ENCODE measurements at places on chromosomes 12 and 14.
A peak's percentile ranks its signal among the peaks of the same experiment; 100 is the strongest.

GRCh38 chr14:92680781-92681650 lies 67.4 kb downstream of the LGMN start:
- peaks cover 26% of the 10 kb centered on the region for H3K4me1 ChIP-seq
- no peaks in the 10 kb centered on the region for H3K36me3 ChIP-seq
- no peaks in the 10 kb centered on the region for H3K27me3 ChIP-seq
- H3K27ac ChIP-seq = peak overlapping the region; percentile 91
- H3K4me3 ChIP-seq = no peak overlapping the region

DNA sequence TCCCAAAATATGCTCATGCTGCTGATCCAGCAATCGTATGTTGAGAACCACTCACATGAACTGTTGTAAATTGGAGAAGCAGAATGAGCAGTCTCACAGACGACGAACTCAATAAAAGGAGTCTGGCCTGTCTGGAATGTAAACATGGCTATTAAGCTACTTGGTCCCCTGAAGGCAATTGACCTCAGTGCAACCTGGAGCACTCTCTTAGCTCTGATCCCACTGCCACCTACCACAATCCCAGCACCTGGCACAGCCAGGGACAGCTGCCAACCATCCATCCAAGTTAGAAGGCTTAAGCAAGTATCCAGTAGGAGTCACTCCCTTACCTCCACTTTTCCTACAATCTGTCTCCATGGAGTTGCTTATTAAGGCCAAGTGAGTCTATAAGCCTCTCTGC lies 406.9 kb upstream of the CLEC14A start:
- H3K27me3 ChIP-seq = peaks cover 3% of the 10 kb centered on the region
- H3K4me3 ChIP-seq = no peak overlapping the region
- no peak overlapping the region for H3K27ac ChIP-seq
- no peak for DNase-seq

DNA sequence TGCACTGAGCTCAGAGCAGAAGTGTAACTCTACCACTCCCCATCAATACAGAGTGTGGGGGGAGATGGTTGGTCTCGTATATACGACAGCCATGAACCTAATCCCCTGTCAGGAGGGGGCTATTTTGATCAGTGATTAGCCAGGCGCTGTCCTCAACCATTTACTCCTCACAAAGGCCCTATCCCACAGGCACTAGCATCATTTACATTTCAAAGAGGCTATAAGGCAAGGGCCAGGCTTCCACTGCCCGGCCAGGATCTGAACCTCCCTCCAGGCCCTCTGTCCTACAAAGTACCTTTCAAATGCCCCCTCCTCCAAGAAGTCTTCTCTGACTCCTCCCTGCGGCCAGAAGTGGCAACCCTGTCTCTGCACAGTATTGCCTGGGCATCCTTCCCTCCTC lies 74.7 kb downstream of the ITPK1 start:
- no peaks in the 10 kb centered on the region for H3K36me3 ChIP-seq
- peaks cover 84% of the 10 kb centered on the region for H3K4me1 ChIP-seq
- peak overlapping the region; percentile 67 for H3K4me3 ChIP-seq

GRCh38 chr12:120079411-120080400 lies 36.8 kb downstream of the RAB35 start:
- no peak for DNase-seq
- peaks cover 22% of the 10 kb centered on the region for H3K4me1 ChIP-seq
- no peak overlapping the region for H3K27ac ChIP-seq
- H3K36me3 ChIP-seq = peaks cover 8% of the 10 kb centered on the region

DNA sequence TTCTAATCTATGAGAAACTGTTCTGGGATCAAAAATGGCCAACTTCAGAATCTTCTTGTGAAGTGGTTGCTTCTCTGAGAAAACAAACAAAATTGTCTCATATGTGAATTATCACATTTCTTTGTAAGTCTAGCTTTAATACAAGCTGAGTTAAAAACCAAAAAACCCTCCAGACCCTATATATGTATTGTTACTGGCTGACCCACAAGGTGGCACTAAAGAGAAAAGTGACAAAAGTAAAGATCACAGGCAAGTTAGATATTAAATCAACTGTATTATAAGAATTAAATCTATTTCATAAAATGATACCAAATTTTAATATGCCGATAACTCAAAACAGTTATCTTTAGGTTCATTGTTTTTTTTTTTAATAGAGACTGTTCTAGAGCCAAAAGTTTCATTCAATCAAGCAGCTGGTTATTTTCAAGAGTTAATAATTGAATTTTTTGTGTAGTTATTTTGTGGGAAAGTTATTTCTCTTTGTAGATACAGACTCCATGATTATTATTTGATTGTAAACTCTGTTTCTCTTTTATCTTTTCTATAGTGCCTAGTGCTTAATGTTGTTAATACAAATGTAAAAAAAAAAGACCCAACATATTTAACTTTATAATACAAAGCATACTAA lies 7.5 kb upstream of the TRHDE start:
- no peaks in the 10 kb centered on the region for H3K36me3 ChIP-seq
- H3K27me3 ChIP-seq = peaks cover 2% of the 10 kb centered on the region
- H3K4me3 ChIP-seq = no peak overlapping the region
- no peaks in the 10 kb centered on the region for H3K4me1 ChIP-seq

DNA sequence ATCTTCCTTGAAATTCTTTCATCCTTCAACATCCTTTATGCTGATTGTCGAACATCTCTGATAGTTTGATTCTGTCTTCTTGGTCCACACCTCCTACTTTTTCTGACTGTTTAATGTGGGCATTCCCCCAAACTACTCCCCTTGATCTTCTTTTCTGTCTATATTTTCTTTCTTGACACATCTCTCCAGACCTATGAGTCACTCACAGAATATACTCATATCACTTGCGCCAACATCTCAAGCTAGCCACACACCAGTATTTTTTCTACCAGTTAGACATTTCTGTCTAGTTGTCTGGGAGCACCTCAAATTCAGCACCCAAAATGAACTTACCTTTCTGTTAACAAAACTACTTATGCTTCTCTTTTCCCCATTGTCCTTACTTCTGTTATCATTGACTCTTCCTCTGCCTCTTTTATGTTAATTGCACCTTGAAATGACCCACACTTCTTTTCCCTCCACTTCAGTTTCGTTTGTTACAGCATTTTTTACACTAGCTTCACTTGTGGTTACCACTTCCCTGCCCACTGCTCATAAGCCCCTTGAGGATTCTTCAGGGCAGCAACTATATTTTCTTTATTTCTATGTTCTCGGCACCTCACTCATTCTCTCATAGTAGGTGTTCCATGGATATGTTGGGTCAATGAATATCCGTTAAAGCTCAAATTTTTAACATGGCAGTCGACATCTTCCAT lies 33.5 kb downstream of the TSHR start:
- H3K27me3 ChIP-seq = peaks cover 8% of the 10 kb centered on the region
- H3K4me1 ChIP-seq = no peaks in the 10 kb centered on the region
- H3K36me3 ChIP-seq = no peaks in the 10 kb centered on the region
- DNase-seq = no peak

DNA sequence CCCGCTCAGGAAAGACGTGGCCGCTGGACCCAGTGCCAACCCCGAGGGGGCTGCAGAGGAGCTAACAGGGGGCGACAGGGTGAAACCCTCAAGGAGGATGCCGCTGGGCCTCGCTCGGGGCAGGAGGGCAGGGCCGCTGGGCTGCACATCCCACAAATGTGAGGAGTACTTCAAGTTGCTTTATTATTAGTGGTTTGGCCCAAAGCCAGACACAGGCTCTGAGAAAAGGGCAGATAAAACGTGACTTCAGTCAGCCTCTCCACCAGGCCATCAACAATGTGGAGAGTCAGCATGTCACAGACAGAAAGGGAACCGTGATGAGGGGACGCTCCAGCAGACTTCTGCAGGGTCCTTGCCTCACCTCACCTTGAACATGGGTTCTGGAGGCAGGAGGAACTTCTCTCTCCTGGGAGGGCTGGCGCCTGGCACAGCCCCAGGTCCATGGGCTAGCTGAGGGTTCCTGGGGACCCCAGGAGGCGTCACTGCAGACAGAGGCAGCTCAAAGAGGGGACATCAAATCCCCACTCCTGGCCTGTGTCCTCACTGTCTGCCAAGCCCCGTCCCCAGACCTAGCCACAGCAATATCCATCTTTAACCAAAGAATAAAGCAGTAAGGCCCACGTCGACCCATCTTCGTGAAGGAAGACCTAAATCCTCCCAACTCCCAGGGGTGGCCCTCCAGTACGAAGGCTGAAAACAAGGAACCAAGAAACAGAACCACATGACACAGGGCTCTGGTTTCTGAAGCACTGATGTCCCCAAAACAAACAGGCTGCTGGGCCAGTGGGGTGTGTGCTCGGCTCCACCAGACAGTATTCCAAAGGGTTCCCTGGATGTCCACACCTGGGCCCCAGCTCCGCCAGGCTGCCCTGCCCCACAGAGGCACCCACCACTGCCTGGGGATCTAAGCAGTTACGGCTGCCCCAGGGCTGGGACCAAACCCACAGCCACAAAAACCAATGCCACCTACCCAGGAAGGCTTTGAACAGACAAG lies 35.1 kb downstream of the CCDC85C start:
- no peak overlapping the region for H3K4me3 ChIP-seq
- H3K4me1 ChIP-seq = peaks cover 12% of the 10 kb centered on the region
- no peaks in the 10 kb centered on the region for H3K36me3 ChIP-seq
- no peak for DNase-seq

DNA sequence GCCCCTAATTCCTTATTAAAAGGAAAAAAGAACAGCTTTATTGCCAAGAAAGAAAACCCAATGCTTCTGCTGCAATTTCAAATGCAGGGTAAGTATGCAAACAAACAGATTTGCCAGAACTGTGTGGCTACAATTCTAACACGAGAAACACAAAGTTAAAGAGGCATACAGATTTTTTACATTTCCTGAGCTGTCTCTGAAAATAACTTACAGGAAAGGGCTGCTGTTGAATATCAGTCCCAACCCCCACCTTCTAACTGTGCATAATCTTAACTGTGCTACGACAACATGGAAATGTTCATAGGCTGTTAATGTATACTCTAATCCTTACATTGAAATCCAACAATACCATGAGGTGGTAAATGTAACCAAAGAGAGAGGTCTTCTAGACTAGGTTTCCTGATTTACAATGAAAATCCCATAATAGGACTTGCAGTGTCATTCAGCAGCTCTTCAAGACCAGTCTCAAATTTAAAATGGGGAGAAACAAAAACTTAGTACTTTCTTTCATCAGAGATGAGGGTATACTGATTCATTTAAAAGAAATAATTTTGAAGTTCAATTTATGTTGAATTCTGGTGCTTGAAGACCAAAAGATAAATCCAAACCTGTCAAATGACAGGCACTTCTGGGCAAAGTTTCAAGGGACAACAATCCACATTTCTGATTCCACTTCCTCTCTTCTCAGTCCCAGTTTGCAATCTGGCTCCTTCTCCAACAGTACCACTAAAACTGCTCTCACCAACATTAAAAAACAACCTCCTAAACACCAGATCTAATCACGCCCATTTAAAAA lies 14.4 kb downstream of the FGD6 start:
- DNase-seq = no peak
- H3K36me3 ChIP-seq = no peaks in the 10 kb centered on the region
- no peak overlapping the region for H3K4me3 ChIP-seq
- no peaks in the 10 kb centered on the region for H3K27me3 ChIP-seq
- peak overlapping the region; percentile 15 for H3K27ac ChIP-seq
- H3K4me1 ChIP-seq = peaks cover 6% of the 10 kb centered on the region

- H3K4me1 ChIP-seq = no peaks in the 10 kb centered on the region
- no peaks in the 10 kb centered on the region for H3K36me3 ChIP-seq
- no peaks in the 10 kb centered on the region for H3K27me3 ChIP-seq
- no peak overlapping the region for H3K27ac ChIP-seq
- no peak overlapping the region for H3K4me3 ChIP-seq
Observed at GRCh38 chr12:78036874-78037273, 206.2 kb downstream of the NAV3 start.

DNA sequence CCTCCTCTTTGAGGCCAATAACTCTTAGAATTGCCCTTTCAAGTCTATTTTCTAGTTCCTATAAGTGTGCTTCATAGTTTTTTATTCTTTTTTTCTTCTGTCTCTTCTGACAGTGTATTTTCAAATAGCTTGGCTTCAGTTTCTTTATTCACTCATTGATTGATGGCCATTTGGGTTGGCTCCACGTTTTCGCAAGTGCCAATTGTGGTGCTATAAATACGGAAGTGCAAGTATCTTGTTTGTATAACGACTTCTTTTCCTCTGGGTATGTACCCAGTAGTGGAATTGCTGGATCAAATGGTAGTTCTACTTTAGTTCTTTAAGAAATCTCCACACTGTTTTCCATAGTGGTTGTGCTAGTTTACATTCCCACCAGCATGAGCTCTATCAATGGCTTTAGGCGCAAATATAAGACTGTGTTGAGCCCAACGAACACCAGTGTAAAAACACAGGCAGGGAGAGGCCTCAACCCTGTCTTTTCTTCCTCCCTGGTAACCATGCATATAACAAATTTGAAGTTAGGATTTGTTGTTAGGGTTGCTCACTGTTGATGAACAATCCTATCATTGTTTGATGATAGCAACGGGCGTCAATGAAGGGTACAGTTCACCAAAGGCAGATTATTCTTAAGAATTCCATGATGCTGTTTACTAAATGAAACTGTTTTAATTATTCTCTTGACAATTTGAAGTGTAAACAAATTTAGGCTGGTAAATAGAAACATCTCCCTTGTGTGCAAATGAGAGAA lies 13.3 kb upstream of the LMNTD1 start:
- peaks cover 3% of the 10 kb centered on the region for H3K36me3 ChIP-seq
- H3K4me3 ChIP-seq = no peak overlapping the region
- no peaks in the 10 kb centered on the region for H3K27me3 ChIP-seq
- no peaks in the 10 kb centered on the region for H3K4me1 ChIP-seq

- H3K4me3 ChIP-seq = no peak overlapping the region
- peaks cover 9% of the 10 kb centered on the region for H3K36me3 ChIP-seq
- no peaks in the 10 kb centered on the region for H3K27me3 ChIP-seq
- H3K4me1 ChIP-seq = peaks cover 3% of the 10 kb centered on the region
Observed at GRCh38 chr12:132046561-132046960, 96.8 kb downstream of the EP400 start.

GRCh38 chr12:12207746-12208145 lies 59.1 kb downstream of the LRP6 start:
- peaks cover 2% of the 10 kb centered on the region for H3K36me3 ChIP-seq
- H3K27me3 ChIP-seq = no peaks in the 10 kb centered on the region
- H3K4me1 ChIP-seq = peaks cover 18% of the 10 kb centered on the region
- no peak overlapping the region for H3K4me3 ChIP-seq
- H3K27ac ChIP-seq = no peak overlapping the region

- H3K27ac ChIP-seq = no peak overlapping the region
- no peak overlapping the region for H3K4me3 ChIP-seq
- no peaks in the 10 kb centered on the region for H3K27me3 ChIP-seq
- no peaks in the 10 kb centered on the region for H3K4me1 ChIP-seq
- H3K36me3 ChIP-seq = no peaks in the 10 kb centered on the region
Observed at GRCh38 chr12:84034871-84035270, 877.7 kb downstream of the SLC6A15 start.

GRCh38 chr12:61542551-61542950 lies 717.7 kb upstream of the USP15 start:
- H3K36me3 ChIP-seq = no peaks in the 10 kb centered on the region
- no peaks in the 10 kb centered on the region for H3K27me3 ChIP-seq
- H3K4me3 ChIP-seq = no peak overlapping the region
- DNase-seq = no peak
- no peaks in the 10 kb centered on the region for H3K4me1 ChIP-seq
- H3K27ac ChIP-seq = no peak overlapping the region

- no peaks in the 10 kb centered on the region for H3K36me3 ChIP-seq
- H3K27me3 ChIP-seq = no peaks in the 10 kb centered on the region
- DNase-seq = no peak
- H3K27ac ChIP-seq = no peak overlapping the region
- H3K4me3 ChIP-seq = no peak overlapping the region
Observed at GRCh38 chr14:44529026-44529425, 21.9 kb upstream of the FSCB start.
